OCI-M1 (cell line): ENCODE measurements at places on chromosomes 2 and 18.
A peak's percentile ranks its signal among the peaks of the same experiment; 100 is the strongest.

- DNase-seq = no peak
Measured at GRCh38 chr2:190913725-190914124, 33.1 kb downstream of the GLS start.

DNA sequence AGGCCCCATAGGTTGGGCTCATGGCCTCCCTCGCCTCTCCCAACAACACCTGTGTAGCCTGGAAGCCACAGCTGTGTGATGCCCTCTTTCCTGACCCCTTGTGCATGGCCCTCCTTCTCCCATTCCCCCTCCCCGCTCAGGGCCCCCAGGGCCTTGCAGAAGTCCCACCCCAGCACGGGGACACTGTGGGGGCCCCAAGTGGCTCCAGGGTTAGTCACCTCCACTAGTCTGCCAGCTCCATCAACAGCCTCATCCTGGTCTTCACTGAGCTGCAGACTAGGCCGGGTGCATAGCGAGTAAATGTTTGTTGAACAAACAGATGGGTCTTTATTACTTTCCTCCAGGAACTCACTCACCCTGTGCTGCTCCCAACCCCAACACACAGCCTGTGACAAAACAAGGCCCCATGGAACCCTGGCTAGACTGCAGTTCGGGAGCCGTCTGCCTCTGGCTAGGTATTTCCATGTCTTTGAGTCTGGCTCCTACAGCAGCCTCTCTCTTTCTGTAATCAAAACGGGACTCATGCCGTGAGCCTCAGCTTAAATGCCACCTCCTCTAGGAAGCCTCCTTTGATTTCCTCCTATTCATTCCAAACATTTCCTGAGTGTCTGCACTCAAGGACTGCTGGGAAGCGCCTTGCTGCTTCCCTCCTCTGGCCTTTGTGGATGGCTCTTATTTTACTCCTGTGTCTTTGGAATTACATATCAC, 109.9 kb upstream of the ID2 start:
- no peak for DNase-seq

GRCh38 chr18:75200071-75200470, 8.9 kb downstream of the PTGR3 start:
- no peak for DNase-seq

DNA sequence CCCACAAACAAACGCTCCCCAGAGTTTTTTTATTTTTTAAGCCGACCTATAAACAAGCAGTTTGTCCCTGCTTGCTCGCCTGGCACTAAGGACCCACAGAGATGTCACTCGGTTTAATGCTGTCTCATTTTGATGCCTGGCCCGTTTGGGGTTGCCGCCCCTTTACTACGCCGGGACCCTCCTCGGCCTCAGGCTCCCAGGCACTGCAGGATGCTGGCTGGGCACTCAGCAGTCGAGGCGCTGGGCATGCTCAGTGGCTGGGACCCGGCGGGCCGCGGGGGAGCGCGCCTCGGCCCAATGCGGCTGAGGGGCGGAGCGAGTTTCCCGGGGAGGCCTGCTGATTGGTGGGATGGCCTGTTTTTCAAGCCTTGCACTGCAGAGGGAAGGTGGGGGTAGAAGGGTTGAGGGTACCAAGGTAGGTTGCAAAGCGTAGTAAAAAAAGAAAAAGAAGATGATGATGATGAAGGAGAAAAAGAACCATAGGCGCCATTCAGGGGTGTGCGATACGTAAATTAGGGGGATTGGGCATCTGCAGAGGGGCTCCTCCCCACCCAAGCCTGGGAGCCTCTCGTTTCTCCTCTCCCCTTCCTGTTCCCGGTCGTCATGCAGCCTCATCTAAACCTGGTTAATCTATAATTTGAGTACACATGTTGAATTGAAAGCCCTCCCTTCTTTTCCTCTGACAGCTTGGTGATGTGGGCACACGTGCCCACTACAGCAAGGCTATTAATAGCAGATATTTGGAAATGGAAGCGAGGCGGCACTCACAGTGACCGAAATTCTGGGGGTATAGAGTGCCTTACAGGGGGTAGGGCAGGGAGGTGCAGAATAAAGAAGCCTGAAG, 1.5 kb upstream of the IRS1 start:
- peak; percentile 69 for DNase-seq

DNA sequence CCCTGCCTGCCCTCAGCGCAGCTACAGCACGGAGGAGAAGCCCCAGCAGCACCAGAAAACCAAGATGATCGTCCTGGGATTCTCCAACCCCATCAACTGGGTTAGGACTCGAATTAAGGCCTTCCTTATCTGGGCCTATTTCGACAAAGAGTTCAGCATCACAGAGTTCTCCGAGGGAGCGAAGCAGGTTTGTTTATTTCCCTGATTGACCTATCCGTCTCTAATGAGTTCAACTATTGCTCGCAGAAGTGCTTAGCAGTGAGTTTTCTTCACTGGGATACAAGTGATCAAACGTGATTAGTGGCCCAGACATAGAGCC, 639 bp downstream of the MAIP1 start:
- peak; percentile 47 for DNase-seq

GRCh38 chr2:181682795-181683517, 2.6 kb upstream of the NEUROD1 start:
- no peak for DNase-seq

DNA sequence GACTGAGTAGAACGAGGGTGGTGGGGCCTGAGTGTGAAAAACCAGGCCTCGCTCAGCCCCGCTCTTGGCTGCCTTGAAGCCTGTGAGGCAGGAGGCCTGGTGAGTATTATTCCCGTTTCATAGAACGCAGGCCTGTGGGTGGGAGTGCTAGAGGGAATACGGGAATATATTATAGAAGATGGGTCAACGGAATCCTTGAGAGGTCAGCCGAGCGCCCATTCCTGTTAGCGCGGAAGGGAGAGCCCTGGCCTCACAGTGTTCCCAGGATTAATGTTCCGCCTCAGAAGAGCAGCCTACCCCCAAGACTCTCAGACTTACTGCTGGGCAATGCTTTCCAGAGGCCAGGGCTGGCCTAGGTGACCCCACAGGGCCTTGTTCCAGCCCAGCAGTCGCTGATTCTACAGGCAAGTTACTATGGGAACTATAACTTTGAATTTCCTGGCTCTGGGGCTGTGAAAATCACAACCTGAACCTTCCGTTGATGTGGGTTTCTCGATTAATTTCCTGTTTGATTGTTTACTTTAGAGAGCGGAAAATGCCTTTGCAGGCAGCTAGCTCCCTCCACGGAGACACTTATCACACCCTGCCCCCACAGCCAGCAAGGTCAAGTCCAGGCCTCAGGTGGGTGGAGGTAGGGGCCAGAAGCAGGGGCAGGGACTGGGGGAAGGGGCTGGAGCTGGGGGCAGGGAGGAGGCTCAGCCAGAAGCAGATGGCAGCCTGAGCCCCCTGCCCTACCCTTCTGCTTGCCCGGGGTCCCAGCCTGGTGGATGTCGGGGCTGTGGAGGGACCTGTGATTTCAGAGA, 108.3 kb downstream of the SMAD7 start:
- DNase-seq = no peak

- no peak for DNase-seq
Measured at GRCh38 chr18:60471652-60472051, 99.1 kb upstream of the MC4R start.

DNA sequence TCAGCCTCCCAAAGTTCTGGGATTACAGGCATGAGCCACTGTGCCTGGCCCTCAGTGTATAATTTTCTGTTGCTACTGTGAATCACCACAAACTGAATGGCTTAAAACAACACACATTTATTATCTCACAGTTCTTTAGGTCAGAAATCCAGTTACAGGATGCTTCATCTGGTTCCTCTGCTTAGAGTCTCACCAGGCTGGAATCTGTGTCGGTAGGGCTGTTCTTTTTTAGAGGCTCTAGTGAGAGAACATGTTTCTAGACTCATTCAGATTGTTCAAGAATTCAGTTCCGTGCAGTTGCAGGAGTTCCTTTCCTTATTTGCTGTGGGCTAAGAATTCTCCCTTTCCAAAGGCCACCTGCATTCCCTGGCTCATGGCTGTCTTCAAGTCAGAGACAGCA, 22.2 kb downstream of the CCDC121 start:
- no peak for DNase-seq

- no peak for DNase-seq
Measured at GRCh38 chr2:158893026-158893425, 75.4 kb upstream of the TANC1 start.

GRCh38 chr2:22276696-22277095, 1108.3 kb upstream of the KLHL29 start:
- no peak for DNase-seq

GRCh38 chr2:26178746-26179436, 6.0 kb downstream of the GAREM2 start:
- DNase-seq = no peak

DNA sequence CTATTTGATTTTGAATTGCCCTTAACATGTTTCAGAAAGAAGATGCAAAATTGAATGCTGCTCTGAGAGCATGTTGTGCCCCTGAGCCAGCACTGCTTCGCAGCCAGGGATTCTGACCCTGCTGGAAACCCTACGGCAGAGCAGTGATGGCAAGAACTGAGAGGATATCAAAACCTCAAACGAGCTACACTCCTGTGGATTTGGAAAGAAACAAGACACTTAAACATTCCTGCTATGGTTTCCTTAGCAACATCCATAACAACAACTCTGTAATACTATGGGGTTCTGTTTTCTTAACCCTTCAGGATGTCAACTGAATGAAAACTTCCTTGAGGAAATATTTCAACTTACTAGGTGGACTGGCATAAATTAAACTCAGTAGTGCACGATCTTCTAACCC, 649.1 kb downstream of the NYAP2 start:
- no peak for DNase-seq

- DNase-seq = peak; percentile 40
Measured at GRCh38 chr2:27323596-27324285, 844 bp upstream of the MPV17 start.

DNA sequence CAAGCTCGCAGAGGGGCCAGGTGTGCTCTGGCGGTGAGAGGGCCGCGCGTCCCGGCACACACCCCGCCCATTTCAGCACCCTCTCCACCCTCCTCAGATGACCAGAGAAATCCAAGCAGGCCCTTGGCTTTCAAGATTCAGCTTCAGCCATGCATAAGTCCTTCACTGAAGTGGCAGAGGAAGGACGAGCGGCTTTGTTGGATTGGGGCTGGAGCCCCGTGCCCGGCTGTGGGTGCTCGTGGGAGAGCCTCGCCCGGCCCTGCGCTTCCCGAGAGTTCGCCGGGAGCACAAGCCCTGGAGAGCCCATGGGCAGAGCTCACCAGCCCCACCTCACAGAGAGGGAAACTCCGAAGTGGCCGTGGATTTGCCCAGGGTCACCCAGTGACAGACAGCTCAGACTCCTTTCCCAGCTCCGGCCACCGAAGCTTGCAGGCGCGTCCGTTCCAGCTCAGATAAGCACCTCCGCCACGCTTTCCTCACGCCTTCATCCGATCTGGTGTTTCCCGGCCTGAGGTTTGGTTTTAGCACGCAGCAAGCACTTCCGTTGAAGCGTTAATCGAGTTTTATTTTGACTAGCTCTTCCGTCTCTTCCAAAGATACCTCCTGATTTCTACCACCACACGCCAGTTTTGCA, 45.6 kb upstream of the MTCL1 start:
- DNase-seq = no peak

- peak; percentile 43 for DNase-seq
Measured at GRCh38 chr2:121754851-121755236, 607 bp upstream of the TSN start.

- DNase-seq = no peak
Measured at GRCh38 chr2:85394976-85395375, 15.2 kb downstream of the CAPG start.

GRCh38 chr18:5853253-5853652, 42.1 kb downstream of the TMEM200C start:
- DNase-seq = no peak

- DNase-seq = no peak
Measured at GRCh38 chr2:4618141-4618540, 914.8 kb downstream of the DCDC2C start.

- no peak for DNase-seq
Measured at GRCh38 chr18:78362198-78362597, 617.4 kb upstream of the SALL3 start.

GRCh38 chr2:15521641-15522181, 39.4 kb downstream of the NBAS start:
- DNase-seq = no peak

DNA sequence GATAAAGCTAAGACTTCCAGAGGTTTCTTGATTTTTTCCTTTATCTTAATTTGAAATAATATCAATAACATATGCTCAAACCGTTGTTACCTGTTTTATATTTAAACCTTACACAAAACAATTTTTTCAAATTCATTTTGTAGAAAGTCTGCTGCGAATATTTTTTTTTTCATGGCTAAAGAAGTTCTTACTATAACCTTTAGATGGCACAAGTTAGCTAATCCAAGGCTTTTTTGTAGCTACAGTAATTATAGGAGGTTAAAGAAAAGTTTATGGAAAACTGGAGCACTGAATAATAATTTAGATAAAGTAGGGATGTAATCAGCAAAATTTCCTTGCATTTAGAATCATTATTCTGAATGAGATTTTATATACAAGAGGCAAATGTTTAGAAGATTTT, 78.0 kb upstream of the PNPT1 start:
- DNase-seq = peak; percentile 37

GRCh38 chr2:127673291-127674069, 1.9 kb downstream of the LIMS2 start:
- DNase-seq = no peak

DNA sequence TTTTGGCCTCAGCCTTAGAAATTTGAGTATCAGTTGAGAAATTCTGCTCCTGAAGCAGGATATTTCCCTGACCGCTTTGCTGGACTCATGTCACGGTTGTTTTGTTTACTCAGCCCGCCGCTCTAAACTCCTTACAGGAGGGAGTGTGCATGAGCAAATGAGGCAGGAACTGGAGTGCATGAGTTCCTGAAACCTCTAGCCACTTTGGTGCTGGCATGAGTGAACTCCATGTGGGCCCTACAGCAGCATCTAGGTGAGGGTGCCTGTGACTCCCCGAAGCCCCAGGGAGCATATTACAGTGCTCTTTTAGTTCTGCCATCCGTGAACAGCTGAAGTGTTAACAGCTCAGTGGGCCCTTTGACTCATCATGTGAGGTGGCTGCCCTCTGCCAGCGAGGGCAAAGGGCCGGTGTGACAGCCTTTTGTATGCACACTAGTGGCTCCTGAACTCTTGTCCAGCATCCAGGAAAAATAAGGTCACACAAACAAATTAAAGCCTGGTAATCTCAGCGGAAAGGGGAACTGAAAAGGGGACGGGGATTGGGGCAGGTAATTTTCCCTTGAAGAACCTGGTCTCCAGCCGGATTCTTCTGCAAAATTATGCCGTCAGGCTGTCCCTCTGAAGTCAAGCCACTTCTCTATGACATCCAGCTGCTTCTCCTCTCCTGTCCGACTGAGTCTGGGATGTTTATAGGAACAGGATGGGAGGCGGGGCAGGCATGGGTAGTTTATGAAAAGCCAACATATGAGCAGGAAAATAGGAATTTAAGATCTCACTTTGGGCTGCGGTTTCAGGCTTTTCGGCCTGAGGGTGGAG, 1668.7 kb downstream of the SUCLG1 start:
- DNase-seq = no peak
